ENCODE measurements at places on chromosomes 11 and 22.

DNA sequence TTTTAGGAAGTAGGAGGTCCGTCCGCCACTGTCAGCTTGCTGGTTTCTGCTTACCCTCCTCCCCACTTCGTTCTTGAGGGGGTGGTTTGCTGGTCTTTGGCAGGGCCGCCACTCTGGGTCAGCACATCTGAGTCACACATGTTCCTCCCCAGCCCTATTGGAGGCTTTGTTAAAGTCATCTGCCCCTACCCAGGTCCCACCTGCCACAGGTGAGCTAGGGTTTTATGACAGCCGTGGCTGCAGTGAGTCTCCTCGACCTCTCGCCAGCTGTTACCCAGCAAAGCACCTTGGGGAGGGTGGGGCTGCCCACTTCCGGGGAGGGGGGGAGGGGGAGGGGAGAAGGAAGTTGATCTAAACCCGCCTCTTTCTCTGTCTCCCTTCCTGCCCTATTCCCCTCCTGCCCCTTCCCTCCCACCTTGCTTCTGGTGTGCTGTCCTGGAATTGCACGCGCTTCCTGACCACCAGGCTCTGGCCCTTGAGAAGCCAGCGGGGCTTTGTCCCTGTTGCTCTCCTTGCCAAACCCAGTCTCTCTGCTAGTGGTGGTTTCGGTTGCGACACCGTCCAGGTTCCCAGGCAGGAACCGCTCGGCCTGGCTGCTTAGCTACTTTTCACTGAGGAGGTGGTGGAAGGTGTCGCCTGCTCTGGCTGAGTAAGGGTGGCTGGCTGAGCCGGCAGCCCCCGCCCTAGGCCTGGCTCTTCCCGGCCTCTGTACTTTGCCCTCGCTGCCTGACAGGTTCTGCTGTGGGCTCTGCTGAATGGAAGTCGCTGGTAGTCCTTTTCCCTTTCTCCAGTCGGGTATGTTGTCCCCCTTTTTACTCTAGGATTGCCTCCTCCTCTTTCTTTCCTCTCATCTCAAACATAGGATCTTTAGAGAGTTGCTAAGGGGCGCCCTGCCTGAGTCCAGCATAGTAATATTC, 28.5 kb downstream of the RCOR2 start:
- peak; percentile 65 for DNase-seq

DNA sequence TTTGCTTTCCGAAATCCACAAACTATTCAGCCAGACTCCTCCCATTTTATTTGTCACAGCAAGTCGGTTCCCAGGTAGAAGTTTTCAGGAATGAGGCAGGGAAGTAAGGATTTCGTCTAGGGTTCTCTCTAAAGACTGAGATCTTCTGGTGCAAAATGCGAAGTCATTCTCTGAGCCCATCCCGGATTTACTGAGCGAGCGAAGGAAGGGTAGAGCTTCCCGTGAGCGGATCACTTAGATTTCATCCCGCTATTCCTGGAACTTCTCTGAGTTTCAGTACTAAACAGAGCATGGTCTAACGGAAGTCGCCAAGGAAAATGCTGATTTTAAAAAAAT, 3.1 kb upstream of the CALCA start:
- no peak for DNase-seq

DNA sequence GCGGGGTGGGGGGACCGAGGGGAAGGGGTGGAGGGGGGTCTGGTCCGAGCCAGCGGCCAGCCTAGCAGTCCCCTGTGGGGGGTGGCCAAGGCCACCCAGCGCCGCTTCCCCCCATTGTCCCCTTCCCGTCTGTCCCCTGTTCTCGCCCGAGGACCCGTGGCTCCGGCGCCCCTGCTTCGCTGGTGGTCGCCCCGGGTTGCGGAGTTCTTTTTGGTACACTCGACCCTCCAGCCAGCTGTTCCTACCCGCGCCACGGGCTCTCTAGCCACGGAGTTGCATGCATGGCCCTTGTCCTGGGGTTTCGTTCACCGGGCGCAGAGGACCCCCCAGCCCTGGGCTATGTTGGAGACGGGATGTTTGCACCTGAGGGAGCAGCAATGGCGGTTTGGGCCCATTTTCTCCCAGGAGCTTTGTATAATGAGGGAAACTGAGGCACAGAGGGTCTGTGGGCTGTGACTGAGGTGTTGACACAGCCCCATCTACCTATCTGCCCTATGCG, 489 bp downstream of the RNF214 start:
- DNase-seq, result no peak

GRCh38 chr11:17781221-17781620, 46.6 kb downstream of the KCNC1 start:
- DNase-seq, result no peak

DNA sequence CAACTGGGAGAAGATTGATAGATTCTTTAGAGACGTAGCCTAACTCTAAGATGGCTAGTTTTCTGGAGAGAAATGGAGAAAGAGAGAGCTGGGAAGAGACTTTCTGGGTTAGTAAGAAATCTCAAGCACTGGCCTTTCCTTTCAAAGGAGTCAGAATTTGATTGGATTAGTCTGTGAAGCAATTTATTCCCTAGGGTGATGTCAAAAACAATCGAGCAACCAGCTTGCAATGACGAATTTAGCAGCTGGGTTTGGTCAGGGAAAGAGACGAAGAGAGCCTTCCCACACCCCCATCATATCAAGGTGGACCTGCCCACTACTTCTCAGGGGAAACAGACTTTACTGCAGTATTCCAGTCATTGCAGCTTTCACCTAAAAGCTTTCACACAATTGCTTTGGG, 10.8 kb downstream of the KRTAP5-6 start:
- DNase-seq, result no peak

- DNase-seq, result no peak
These were observed 40.1 kb upstream of the PPARA start for GRCh38 chr22:46110215-46110614.

GRCh38 chr22:50579752-50580151, 1.5 kb upstream of the CPT1B start:
- no peak for DNase-seq

DNA sequence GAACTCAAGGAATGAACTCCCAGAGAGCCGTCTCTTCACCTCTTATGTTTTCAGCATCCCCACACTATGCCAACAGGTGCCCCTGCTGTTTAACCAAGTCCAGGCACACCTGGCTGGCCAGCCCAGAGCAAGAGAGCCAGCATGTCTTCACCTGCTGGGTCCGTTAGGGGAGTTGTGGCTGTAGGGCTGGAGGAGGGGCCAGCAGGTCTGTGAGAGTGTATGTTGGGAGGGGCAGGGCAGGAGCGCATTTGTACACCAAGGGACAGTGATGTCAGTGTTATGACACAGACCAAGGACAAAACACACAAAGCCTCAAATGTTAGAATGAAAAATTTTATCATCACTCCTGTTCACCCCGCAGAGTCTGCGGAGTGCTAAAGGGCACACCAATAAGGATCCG, 5.8 kb downstream of the PATZ1 start:
- DNase-seq, result no peak

DNA sequence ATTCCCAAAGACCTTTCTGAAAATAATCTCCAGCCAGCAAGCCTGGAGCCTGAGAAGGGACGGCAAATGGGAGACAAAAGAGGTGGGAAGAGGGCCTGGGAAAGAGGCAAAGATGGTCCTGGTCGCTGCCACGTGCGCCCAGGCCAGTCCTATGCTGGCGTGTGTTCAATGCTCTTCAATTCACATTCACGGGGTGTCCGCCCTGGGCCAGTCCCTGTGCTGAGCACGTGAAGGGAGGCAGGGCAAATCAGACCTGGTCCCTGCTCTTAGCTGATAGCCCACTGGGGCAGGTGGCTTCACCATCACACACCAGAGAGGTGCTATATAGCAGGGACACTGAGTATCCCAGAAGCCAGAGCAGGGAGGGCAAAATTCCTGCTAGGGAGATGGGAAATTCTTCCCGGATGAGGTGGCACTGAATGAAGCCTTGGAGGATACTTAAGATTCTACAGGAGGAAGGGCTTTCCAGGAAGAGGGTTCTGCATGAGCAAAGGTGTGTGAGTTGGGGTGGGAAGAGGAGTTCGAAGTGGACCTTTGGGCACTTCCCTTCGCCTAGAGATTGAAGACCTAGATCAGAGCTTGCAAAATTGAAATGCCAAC, 148.2 kb downstream of the CHST1 start:
- DNase-seq, result no peak

DNA sequence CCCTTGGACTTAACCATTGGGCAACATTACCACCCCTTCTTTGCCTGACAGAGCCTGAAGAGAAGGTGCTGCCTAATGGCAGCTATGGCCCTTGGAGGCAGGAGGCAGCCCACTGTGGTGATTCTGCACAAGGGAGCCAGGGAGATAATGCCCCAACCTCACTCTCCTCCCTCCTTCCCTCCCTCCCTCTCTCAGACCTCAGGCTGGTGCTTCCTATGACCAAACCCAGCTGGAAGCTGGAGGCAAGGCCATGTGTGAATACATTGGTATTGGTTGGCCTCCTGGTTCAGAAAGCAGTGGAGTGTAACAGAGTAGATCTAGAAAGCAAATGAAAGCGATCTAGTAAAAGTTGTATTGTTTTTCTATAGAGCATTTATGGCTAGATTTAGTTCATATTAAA, 233.1 kb downstream of the CSNK2A3 start:
- DNase-seq, result no peak

- DNase-seq, result no peak
These were observed 494.5 kb downstream of the BRD1 start for GRCh38 chr22:49333206-49333605.

DNA sequence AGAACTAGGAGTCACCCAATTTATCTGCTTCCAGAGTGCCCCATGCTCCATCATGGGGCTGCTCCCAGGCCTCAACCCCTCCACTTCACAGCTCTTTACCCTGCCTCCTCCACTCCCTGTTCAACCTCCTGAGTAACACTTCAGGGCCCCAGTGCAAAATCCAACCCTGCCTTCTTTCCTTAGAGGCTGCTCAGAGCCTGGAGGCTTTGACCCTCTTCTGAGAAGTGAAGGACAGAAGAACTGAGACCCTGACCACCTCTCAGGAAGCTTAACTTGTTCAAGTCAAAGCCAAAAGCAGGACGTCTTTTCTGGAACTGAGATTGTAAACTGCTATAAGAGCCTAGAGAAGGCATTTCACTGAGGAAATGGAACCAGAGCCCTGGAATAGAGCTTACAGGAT, 15.5 kb downstream of the EIF3F start:
- DNase-seq, result no peak

GRCh38 chr11:124900464-124900863, 2.8 kb upstream of the ROBO4 start:
- DNase-seq, result no peak

DNA sequence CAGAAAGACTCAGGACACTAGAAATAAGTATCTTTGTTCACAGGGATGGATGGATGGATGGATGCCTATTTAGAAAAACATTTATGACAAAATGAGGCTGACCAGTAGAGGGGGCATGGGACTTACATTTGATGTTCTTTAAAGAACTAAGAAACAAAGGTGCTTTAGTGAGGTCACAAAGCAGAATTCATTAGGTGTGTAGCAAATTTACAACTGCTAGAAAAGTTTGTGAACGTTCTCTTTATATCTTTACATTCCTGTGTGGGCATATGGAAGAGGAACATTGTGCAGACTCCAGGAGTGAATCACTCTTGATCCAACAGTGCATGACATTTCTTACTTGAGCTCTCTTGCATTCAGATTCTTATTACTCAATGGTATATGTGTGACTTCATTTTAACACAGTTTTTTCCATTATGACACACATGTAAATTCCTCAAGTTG, 15.8 kb upstream of the SIK2 start:
- DNase-seq, result no peak

GRCh38 chr22:22908495-22908861, 20.9 kb downstream of the IGLL5 start:
- no peak for DNase-seq

GRCh38 chr11:124123622-124124021, 8.4 kb downstream of the VWA5A start:
- DNase-seq, result no peak

DNA sequence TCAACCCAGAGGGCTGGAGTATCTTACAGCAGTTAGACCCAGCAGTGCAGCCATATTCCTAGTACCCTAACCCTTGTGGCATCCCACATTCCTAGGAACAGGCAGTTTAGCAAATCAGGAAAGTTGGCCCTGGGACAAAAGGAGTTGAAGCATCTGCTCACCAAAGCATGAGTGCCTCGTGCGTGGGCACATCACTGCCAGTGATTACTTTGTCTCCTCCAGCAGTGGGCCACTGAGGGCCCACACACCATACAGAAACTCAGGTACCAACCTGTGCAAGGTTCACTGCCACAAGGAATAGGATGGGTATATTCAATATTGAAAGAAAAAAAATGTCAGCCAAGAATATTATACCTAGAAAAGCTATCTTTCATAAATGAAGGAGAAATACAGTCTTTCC, 227.5 kb upstream of the CNTN5 start:
- DNase-seq, result no peak

- peak; percentile 34 for DNase-seq
These were observed 24.0 kb downstream of the SLC43A1 start for GRCh38 chr11:57491371-57492061.
